ENCODE measurements at places on chromosomes 1 and 21.

DNA sequence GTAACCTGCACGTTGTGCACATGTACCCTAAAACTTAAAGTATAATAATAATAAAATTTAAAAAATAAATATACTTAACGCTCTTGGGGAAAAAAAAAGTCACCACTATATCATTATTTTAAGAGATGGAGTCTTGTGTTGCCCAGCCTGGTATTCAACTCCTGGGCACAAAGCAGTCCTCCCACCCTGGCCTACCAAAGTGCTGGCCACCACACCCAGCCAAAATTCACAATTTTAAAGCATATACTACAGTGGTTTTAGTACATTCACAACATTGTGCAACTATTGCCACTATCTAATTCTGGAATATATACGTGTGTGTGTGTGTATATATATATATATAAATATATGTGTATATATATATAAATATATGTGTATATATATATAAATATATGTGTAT, 5.9 kb downstream of the HMGN2 start:
- DNase-seq, result no peak

- no peak for DNase-seq
Observed at GRCh38 chr1:108670131-108670773, 9.4 kb upstream of the HENMT1 start.

- no peak for DNase-seq
Observed at GRCh38 chr1:168127503-168127902, 9.2 kb downstream of the GPR161 start.

DNA sequence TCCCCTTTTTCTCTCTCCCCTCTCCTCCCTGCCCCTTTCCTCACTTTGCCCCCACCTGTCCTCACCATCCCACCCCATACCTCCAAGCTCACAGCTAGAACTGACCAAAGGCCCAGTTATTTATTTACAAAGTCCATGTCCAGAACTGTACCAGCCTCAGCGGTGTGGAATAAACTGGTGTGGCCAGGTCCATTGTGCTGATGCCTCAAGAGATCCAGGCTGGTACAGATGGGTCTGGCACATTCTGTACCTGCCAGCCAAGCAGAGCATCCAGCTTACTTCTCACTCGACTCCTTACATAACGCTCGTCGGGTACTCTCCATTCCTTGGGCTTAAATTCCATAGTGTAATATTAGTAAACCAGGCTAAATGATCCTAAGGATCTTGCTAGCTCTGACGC, 11.8 kb downstream of the PDZK1IP1 start:
- no peak for DNase-seq

DNA sequence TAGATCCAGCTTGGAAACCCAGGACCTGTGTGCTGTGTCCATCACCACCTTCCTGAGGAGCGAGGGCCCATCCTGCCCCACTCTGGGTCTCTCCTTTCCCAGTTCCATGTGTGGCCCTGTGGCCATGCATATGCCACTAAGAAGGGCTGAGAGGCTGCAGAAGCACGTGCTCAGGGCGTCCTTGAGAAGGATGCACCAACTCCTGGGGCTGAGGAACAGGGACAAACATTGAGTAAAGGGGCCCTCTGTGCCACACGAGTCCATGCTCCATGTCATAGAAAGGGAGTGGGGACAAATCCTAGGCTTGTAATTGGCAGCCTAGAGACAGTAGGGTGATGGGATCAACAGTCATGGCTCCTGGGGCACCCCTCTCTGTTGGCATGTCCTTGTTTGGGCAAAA, 8.4 kb downstream of the ETV3L start:
- DNase-seq, result no peak

DNA sequence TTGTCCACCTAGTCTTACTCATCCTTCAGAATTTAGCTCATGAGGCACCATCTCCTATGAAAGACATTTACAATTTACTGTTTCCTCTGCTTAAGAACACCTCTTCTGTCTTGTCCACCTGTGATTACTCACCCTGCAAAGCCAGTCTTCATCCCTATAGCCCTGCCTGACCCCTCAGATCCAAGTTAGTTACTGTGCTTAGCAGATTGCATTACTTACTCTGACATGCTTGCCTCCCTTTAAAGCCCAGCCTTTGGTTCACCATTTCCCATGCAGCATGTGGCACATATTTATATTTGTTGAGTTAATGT, 60.9 kb upstream of the VCAM1 start:
- no peak for DNase-seq

GRCh38 chr1:84489766-84490165, 10.7 kb downstream of the RPF1 start:
- no peak for DNase-seq
